Peyer's patch (tissue), 4 donors: ENCODE measurements at places on chromosomes 2 and 18.

DNA sequence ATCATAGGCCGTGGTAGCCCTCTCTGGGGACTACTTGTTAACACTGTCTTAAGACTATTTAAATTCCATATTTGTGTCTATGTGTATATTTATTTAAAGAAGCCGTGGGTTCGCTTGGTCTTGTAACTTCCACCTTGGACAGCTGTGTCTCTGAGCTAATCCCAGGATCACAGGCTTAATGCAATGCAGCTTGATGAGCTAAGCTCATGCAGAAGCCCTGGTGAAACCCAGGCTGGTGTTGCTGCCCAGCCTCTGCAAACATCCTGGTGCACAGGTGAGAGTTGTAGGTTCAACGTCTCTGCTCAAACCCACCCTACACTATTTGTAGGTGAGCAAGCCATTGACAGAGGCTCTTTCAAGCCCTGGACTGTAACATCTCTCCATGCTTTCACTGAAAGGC lies 211.8 kb downstream of the FAM210A start:
- DNase-seq: no peak

DNA sequence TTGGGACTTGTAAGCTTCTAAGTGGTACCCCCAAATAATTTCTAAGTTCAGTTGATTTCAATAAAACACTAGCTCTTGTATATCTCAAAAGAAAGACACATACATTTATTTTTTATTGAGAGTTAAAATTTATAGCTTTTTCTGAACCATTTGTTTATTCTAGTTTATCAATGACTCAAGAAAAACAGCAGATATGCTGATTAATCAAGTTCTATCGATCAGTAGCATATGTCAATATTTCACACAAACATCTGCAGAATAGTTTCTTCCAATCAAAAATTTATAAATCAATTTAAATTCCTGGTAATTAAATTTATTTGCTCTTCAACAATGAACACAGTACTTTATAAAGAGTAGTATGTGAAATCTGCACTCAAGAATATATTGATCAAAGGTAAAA lies 5.3 kb downstream of the FIGN start:
- DNase-seq: no peak

- DNase-seq: peak; percentile 64
Observed at GRCh38 chr2:219308142-219309101, 779 bp downstream of the PTPRN start.

GRCh38 chr2:145592361-145592760 lies 1072.4 kb upstream of the ZEB2 start:
- no peak for DNase-seq

GRCh38 chr2:176826356-176826755 lies 386.2 kb upstream of the HNRNPA3 start:
- DNase-seq: no peak

DNA sequence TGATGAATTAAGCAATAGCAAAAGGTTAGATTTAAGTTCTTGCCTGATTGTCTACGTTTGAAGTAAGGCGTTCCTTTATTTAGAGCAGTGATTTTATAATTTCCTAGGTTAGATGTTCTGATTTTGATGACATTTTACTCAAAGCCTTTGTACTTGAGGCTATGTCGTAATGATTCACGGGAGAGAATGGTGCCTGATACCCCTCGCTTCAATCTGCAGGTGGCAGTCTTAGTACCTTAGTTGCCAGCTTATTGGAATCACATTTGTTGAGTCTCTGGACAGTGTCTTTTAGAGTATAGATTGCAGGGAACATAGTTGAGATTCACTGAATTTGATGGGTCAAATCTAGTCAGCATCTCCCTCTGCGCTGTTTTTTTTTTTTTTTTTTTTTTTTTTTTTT lies 89.5 kb downstream of the BIRC6 start:
- no peak for DNase-seq

- DNase-seq: no peak
Observed at GRCh38 chr2:177275040-177275742, 10.7 kb upstream of the NFE2L2 start.

DNA sequence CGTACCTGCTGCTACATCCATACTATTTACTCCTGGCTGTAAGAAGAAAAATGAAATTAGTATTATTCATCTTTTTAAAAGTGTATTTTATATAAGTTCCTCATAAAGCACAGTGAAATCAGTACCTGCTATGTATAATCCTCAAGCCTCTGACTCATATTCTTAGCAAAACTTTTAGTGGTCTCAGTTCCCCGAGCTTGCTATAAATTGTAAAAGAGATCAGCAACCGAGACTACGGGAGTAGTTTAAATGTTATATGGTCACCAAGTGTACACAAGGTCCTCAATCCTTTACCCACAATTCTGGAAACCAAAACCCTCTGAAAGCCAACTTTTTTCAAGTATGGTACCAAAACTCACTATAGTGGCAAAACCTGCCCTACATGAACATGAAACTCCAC lies 24.2 kb downstream of the PRPF40A start:
- DNase-seq: no peak

GRCh38 chr18:34976899-34977837 lies 64.0 kb upstream of the MAPRE2 start:
- DNase-seq: peak; percentile 93

DNA sequence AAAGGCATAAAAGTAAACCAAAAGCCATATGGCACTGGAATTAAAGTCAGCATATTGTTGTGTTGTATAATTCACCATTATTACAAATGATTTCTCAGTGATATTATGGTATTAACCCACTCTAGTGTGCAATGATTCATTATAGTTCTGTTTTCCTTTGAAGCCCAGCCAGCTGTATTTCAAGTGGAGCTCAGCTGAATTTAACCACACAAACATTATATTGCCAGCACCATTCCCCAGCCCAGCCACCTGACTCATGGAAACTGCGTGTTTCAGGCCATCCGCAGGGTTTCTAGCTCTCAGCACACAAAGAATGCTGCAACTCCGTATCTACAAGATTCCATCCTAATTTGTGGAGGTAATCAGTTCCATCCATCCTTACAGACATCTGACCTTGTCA lies 166.8 kb upstream of the CHAC2 start:
- DNase-seq: no peak

DNA sequence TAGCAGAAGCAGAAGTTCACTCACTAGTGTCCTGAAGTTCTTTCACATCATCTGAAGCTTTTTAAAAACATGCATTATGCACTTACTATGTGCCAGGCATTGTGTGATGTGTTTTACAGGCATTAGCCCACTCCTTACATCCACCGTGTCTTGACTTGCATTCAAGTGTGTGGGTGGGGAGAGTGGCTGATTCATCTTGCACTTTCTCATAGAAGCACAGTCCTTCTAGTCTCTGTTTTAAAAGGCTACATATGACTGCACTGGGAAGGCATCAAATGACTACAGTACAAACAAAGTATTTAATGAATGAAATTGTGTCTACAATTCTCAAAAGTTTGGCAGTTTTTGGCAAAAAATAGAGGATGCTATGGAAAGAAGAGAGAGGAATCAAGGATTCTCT lies 21.6 kb upstream of the DSC3 start:
- DNase-seq: no peak

- DNase-seq: no peak
Observed at GRCh38 chr2:136213836-136214235, 95.9 kb upstream of the CXCR4 start.

- no peak for DNase-seq
Observed at GRCh38 chr2:207416111-207416510, 113.7 kb upstream of the CREB1 start.

DNA sequence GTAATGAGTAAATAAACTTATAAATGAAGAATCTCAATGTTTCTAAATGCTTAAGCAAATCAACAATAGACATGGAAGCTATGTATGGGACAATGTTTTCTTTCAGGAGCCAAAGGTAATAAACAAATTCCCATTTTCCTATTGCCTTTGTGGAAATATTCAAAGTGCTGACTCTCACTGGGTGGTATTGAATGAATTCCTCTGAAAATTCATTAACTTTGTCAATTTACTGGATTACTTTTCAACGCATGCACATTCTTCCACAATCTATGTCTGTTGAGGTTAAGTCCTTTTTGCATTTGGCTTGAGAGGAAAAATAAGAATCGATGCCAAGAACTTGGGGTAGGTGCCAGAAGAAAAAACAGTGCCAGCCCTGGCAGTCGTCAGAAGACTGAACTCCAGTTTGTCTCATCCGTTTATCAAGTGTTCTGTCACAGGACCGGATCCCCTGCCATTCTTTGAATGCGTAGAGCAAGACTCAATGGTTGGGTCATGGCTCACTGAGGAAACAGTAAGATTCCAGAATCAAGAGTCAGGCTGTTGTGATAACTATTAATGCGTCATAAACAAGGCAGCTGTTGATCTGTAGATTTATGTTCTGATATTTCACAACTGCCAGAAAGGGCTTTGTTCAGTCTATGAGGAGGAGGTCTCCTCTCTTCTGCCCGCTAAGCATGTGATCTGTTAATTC lies 133.3 kb downstream of the GFPT1 start:
- DNase-seq: no peak

GRCh38 chr2:194483041-194483440 lies 1174.0 kb upstream of the SLC39A10 start:
- no peak for DNase-seq

DNA sequence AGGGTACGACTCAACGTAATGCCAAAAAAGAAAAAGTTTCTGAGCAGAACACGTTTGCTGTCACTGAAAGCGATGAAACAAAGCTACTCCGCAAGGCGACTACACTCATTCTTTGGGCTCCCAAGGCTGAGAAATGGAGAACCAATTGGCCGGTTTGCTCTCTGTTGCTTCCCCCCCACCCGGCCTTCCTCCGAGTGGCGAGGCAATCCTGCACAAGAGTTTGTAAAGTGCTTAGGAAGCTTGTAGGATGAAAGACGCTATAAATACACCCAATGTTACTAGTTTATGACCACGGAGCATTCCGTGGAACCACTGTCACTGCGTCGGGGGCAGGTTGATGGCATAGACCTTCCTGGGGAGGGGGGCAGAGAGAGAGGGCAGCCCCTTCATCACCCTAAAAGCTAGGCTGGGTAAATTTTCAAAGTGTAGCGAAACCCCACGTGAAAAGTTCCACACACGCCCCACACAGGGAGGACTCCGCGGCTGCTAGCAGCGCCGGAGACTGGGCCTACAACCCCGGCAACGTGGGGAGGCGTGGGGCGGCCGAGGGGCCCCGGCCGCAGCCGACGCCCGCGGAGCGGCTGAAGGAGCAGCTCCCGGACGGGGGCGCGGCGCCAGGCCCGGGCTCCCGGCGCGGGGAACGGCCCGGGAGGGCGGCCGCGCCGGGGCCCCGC lies 915 bp downstream of the CUL3 start:
- peak; percentile 58 for DNase-seq

GRCh38 chr18:24534737-24535136 lies 74.3 kb downstream of the HRH4 start:
- DNase-seq: no peak
